ENCODE measurements at places on chromosomes 13 and 19. TPM values are rescaled to one million over a fixed set of nuclear protein-coding genes. Genes with fewer than 3 reads are reported as not detected.
A peak's percentile ranks its signal among the peaks of the same experiment; 100 is the strongest.

- no peak for DNase-seq
Measured at GRCh38 chr19:38223119-38223523, 901 bp downstream of the DPF1 start.

Gene ZNF486
- polyA plus RNA-seq: 2.2 TPM

Gene ZNF99
- polyA plus RNA-seq: not detected

DNA sequence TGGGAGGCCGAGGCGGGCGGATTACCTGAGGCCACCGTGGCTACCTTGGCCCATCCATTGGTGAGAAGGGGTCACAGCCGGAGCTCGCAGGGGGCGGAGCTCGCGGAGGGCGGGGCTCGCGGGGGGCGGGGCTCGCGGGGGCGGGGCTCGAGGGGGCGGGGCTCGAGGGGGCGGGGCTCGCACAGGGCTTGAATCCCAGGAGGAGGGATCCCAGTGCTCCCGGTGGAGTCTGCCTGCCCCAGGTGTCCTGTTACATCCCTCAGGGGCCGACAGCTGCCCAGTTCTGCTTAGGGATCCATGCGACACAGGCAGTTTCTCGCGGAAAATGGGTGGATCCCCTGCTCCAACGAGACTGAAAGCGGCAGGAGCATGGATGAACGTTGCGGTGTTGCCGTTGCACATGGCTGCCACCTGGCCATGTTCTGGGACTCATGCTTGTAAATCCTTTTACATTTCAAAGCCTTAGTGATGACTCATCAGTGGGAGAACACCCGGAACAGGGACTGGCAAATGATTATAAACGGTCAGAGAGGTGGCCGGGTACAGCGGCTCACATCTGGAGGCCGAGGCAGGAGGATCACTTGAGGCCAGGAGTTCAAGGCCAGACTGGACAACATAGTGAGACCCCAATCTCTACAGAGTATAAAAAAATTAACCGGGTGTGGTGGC lies 25.1 kb downstream of the TMPRSS9 start:
- peak; percentile 18 for DNase-seq

- DNase-seq: no peak
Measured at GRCh38 chr19:48959341-48960239, 4.9 kb downstream of the BAX start.

GRCh38 chr13:70817576-70817975 lies 709.3 kb upstream of the KLHL1 start:
- DNase-seq: no peak

DNA sequence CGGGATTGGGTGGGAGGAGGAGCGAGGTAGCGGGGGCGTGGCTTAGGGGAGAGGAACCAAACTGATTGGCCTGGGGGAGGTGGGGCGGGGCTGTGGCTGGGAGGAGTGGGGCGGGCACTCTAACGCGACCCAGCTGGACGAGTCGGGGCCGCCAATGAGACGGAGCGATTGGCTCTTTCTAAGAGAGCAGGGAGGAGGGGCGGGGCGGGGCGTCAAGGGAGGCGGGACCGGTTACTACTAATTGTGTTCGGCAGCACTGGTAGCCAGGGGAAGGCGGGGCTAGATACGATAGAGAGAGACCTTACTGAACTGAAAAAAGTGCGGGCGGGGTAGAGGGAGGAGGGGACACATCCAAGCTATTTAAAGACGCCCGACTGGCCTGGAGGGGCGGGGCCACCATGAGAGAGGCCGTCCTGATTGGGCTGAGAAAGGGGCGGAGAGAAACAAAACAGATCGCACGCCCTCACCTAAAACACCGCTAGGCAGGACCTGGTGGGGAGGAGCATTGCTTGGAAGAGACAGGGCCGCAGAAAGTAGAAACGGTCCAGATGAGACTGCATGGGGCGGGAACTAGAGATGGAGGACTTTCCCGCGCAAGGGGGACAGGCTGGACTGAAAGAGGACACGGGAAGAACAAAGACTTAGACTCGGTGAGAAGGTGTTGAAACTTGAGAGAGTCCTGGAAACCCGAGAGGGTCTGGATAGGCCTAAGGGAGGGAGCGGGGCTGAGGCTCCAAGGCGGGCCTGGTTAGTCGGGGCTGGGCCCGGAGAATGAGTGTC lies at the start of gene KCNC3:
Gene KCNC3 (minus strand): TSS at position 232 of the 780 bp plus-strand sequence. CDS start 295 bp downstream, outside the sequence.
- DNase-seq: peak; percentile 99

DNA sequence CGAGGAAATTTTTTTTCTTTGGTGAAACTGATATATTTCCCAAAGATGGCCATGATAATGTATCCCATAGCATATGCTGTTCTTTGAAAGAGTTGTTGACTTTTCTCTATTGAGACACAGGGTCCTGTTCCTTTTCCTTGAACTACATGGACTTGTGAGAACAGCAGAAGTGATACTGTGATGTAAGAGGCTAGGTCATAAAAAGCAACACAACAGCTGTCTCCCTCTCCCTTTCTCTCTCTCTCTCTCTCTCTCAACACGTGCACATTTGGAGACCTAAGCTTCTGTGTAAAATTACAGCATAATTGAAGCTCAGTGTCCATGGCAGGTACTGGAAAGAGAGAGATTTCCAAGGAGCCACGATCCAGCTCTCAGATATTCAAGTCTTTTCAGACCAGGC lies 1712.4 kb downstream of the EFNB2 start:
- DNase-seq: no peak

Gene DZIP1
- polyA plus RNA-seq: 8.6 TPM

GRCh38 chr19:15417699-15418098 lies 1.1 kb downstream of the AKAP8L start:
- DNase-seq: peak; percentile 29

GRCh38 chr19:29880498-29881081 lies 61.4 kb upstream of the URI1 start:
- no peak for DNase-seq
